Endothelial cell (in vitro differentiated cells): ENCODE measurements at places on chromosomes 12 and 14.

DNA sequence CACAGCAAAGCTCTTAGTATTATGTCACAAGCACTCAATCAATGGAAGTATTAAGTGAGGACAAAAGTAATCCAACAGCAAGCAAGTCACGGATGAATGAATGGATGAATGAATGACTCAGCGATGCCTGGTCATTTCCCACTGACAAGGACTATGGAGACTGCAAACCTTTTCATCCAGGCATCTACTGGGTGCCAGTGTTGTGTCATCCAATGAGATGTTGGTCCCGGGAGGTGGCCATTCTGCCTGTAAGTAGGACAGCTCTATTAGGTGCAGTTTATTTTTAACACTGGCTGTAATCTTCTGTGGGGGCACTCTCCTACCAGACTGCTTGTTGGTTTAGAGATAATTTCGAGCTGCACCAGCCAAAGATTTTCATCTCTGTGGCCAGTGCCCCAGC is 39.4 kb downstream of the STAB2 start:
- DNase-seq = no peak

DNA sequence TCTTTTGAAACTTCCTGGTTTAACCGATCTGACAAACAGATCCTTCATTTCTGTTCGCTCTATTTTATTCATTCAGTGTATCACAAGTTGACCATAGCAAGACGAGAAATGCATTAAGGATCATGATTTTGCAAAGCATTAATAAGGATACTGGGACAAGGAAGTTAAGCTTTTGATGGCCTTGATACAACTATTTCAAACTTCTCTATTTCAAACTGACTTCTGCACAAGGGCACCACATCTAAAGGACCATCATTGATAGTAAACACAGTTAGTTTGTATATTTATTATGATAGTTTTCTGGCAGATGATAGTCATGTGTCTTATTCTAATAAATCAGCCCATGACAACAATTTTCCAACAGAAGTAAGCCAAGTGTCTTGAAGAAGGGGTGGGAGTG is 25.8 kb upstream of the PLXNC1 start:
- no peak for DNase-seq

- DNase-seq = peak; percentile 60
Observed at GRCh38 chr12:26614011-26614616, 218.9 kb downstream of the ITPR2 start.

- no peak for DNase-seq
Observed at GRCh38 chr14:70971560-70971959, 64.3 kb downstream of the PCNX1 start.

GRCh38 chr12:113980537-113981337 is 14.6 kb upstream of the RBM19 start:
- peak; percentile 55 for DNase-seq

DNA sequence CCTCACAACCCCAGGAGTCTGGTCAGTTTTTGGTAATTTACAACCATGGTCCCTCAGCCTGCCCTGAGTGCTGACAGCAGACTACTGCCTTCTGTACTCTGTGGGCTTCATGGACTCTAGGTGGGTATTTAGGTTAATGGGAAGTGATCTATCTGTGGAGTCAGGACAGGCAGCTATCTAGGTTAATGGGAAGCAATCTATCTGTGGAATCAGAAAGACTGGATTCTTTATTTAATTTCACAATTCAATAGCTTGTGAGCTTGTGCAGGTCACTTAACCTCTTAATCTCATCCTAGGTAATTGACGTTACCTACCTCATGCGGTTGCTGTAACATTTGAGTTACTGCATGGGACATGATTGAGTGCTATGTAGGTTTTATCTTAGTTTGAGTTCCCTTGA is 777.5 kb downstream of the NRXN3 start:
- DNase-seq = no peak

DNA sequence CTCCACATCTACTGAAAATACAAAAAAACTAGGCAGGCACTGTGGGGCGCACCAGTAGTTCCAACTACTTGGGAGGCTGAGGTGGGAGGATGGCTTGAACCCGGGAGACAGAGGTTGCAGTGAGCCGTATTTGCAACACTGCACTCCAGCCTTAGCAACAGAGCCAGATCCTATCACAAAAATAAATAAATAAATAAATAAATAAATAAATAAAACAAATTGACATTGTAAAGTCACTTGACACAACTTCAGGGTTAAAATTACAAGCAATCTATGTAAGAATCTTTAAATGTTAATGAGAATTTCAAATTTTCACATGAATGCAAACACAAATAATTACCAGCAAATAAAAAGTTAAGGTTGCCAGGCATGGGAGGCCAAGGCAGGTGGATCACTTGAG is 11.1 kb downstream of the ATXN2 start:
- no peak for DNase-seq

DNA sequence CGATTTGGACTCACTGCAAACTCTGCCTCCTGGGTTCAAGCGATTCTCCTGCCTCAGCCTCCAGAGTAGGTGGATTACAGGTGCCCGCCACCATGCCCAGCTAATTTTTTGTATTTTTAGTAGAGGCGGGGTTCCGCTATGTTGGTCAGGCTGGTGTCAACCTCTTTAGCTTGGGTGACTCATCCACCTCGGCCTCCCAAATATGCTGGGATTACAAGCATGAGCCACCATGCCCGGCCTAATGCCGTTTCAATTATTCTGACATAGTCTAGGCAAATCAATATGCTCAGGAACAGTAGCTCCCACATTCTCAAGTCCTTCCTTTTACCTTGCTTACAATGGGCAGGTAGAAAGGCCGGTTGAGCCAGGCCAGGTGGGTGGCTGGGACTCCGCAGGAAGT is 82.0 kb upstream of the EEA1 start:
- DNase-seq = no peak

DNA sequence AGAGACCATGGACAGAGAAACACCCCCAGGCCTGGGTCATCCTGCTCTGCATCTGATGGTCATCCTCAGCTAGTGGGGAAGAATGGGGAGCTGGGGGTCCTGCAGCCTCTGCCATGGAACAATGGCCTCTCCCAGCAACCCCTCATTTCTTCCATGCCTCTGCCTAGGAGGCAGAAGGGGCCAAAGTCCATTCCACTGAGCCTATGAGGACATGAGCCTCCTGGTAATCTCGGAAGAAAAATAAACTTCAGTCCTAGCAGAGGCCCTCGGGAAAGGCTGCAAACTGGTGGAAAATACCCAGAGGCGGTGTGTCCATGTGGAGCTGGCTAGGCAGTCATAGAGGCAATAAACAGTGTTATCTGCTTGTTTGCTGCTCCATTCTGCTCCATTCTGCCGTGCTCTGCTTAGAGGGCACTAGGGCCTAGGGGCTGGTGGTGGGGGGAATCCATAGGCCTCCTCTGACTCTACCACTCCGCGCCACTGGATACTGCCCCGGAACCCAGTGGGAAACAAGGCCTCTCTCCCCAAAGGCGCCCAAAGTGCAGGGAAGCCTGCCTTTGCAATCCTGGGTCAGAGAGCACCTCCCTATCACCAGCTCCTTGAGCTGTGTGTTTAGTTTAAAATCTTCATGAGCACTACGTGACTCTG is 4.5 kb downstream of the PGF start:
- no peak for DNase-seq

DNA sequence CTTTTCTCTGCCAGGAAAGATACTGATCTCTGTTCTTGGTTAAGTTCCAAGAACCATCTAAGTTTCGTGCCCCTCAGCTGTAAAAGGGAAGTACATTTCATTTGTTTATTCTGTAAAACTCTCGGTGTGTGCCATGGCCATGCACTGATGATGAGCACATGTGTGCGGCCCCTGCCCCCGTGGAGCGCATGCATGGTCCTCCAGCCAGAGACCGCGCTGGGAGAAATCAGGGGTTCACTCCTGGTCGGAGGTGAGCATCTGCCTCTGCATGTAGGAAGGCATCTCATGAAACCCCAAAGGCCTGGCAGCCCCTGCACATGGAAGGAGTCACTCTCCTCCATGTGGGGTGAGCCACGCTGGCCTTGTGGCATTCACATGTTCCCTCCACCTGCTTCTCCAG is 102.5 kb upstream of the RTL1 start:
- no peak for DNase-seq
